ENCODE measurements at places on chromosomes 6 and 20.

GRCh38 chr6:158118886-158119285 is 49.2 kb downstream of the SERAC1 start:
- DNase-seq = no peak

DNA sequence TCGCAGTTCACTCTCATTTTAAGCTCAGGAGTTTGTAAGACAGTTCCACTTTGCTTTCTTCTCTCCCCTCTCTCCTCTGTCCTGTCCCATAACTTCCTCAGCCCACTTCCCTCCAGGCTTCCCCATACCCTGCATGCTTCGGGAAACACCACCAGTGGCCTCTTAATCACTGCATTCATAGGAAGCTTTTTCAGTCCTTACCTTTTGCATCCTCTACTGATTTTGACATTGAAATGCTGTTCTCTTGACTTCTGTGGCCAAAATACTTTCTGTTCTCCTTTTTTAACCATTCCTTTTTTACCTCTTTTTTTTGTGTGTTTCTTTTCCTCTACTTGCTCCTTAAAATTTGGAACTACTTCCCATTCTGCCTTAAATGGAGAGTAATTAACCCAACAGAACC is 69.7 kb downstream of the HIVEP1 start:
- no peak for DNase-seq

DNA sequence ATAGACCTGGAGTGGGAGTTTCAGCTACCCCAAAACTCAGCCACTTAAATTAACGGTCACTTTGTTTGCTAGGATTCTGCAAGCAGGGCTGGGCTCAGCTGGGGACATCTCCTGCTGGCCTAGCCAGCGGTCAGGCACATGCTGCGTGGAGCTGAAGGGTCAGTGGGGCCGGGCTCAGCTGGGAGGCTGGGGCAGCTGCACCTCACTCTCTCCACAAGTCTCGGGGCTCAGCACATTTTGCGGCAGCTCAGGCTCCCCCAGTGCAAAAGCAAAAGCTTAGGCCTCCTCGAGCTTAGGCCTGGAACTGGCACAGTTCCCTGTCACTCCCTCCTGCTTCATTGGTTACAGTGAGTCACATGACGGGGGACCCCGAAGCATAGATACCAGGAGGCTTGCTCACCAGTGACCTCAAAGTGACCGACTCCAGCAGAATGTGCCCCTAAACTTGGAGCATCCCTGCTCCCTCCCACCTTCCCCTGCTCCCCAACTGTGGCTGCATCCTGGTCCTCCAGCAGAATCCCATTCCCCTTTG is 80.6 kb upstream of the CST7 start:
- peak; percentile 47 for DNase-seq

DNA sequence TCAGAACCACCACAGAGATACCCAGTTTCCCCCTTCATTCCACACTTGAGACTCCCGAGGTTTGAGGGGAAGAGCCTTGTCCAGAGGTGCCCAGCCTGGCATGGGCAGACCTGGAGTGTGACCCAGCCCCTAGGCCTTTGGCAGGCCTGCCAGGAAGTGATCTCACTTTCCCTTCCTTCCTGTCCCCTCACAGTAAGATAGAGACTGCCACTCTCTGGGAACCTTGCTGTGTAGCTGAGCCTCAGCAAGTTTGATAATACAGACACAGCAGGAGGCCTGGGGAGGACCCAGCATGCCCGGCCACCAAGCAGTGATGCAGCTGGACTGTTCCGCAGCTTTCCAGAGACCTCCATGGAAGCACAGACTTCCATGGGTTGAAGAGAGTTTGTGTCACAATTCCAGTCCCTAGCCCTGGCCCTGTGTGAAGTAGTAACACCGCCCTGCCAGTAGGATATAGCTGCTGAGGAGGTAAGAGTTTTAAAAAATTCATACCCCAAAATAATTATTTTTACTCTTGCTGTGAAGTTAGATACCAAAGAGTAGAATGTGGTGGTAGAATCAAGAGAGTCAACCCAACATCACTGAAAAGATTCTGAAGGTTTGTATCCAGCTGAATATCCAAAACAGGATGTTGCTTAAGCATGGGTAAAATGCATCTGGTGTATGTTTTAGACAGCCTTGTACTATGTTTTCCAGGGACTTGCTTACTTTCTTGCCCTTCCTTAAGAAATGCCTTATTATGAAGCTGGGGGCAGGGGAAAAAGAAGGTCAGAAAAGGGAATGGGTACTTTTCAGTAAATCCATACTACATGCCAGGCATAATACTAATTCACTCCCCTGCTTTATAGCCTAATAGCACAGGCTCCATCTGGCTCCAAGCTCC is 16.3 kb downstream of the PKIG start:
- peak; percentile 58 for DNase-seq

- DNase-seq = no peak
Observed at GRCh38 chr6:149142924-149143429, 174.5 kb upstream of the TAB2 start.

DNA sequence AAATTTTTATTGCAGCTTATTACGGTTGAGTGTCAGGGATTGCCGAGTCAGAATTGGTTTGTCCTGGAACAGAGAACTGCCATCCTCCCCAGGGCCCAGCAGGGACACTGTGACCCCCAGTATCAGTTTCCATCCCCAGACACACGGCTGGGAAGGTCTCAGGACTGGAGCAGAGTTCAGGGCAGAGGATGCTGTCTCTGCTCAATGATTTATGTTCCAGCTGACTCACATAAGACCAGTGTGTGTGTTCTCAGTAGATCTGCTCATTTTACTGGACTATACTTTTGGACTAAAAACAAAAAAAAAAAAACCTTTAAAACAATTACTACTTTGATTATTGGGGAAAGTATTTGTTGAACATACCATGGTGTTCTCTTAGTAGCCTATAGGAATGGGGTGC is 44.2 kb downstream of the FNDC1 start:
- DNase-seq = peak; percentile 28

DNA sequence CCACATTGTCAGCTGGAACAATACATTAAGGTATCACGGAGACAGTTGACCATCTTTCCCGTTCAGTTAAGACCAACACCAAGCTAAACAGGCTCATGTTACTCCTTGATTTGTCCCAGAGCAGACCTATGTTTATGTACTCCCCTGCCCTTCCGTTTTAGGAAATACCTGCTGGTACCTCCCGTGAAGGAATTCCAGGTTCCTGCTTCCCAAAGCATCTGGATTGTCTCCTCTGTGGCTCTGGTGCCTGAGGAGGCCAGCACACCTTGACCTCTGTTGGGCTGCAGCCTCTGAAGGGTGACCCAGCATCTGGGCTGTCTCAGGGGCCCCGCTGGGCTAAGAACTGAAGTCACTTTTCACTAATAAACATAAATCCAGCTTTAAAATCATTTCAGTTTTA is 647.8 kb upstream of the MARCKS start:
- no peak for DNase-seq
